Activated CD8-positive, alpha-beta T cell treated with anti-CD3 and anti-CD28 coated beads for 36 hours (primary cell): ENCODE measurements at places on chromosomes 12 and 14. TPM values are rescaled to one million over a fixed set of nuclear protein-coding genes. Genes with fewer than 3 reads are reported as not detected.
A peak's percentile ranks its signal among the peaks of the same experiment; 100 is the strongest.

DNA sequence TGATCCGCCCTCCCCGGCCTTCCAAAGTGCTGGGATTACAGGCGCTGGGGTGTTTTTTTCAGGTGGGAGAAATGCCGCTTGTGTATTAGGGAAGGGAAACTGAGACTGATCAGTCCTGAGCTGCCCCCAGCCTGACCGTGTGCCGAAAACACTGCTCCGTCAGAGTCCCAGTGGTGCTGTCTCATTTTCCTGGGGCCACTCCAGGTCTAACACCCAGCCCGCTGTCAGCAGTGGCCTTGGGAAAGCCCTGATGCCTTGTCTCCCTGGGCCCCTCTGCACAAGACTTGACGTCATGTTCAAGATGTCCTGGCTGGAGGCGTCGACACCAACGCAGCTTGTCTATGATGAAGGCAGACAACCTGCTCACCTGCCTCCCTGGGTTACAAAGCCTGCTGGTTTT is 165.9 kb downstream of the RBM19 start:
- H3K36me3 ChIP-seq = no peaks in the 10 kb centered on the region
- H3K27ac ChIP-seq = no peak overlapping the region
- no peaks in the 10 kb centered on the region for H3K27me3 ChIP-seq
- no peak overlapping the region for H3K4me3 ChIP-seq

DNA sequence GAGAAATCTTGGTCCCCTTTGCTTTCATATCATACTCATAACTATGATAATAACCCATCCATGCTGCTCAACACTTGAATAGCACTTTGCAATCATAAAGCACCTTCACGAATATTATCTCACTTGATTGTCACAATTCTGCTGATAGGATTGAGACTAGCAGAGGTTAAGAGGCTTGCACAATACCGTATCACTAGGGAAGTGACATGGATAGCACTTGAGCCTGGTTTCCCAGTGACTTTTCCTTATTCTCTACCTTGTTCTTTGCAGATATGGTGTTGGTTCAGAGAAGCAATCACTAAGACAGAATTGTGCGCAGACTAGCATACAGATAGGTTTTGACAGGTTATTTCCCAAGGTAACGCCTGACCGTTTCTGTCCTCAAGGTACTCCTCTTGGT is 186.6 kb upstream of the GZMB start:
- DNase-seq = no peak
- no peaks in the 10 kb centered on the region for H3K36me3 ChIP-seq
- no peak overlapping the region for H3K4me3 ChIP-seq
- H3K27me3 ChIP-seq = peaks cover 2% of the 10 kb centered on the region
- H3K4me1 ChIP-seq = no peaks in the 10 kb centered on the region
- no peak overlapping the region for H3K27ac ChIP-seq

- peaks cover 5% of the 10 kb centered on the region for H3K27me3 ChIP-seq
- H3K4me1 ChIP-seq = peaks cover 14% of the 10 kb centered on the region
- H3K27ac ChIP-seq = peak overlapping the region; percentile 24
- peak; percentile 93 for DNase-seq
Measured at GRCh38 chr14:90820958-90821357, 4.7 kb upstream of the TTC7B start.

DNA sequence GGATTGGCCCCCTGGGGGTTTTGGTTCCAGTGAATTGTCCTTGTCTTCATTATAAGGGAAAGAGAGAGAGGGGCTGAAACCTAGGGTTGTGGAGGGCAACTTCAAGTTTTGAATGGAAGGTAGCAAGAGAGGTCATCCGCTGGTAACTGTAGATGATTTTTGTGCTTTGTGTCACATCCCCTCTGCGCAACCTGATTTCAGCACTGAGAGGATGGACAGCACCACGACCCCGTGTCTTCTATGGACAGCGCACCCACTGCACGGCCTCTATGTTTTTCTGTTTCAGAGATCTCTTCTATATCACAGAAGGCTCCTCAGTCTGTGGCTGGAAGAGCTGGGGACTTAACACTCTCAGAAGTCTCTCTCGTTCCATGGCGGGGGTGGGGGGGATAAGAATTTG is 127.0 kb upstream of the RPH3A start:
- H3K27ac ChIP-seq = no peak overlapping the region
- no peaks in the 10 kb centered on the region for H3K4me1 ChIP-seq
- peak; percentile 43 for DNase-seq
- no peak overlapping the region for H3K4me3 ChIP-seq

The ACSM4 gene
- not detected for total RNA-seq

DNA sequence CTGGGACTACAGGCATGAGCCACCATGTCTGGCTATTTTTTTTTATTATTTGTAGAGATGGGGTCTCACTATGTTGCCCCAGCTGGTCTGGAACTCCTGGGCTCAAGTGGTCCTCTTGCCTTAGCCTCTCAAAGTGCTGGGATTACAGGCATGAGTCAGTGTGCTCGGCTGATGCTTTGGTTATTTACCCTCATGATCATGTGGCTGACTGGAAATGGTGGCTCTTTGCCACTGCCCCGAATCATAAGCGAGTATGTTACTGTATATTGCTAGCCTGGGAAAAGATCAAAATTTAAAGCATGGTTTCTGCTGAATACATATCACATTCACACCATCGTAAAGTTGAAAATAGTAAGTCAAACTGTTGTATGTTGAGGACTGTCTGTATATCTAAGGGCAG is 101.1 kb downstream of the RGS6 start:
- peaks cover 12% of the 10 kb centered on the region for H3K27me3 ChIP-seq
- no peak overlapping the region for H3K27ac ChIP-seq
- DNase-seq = no peak
- no peaks in the 10 kb centered on the region for H3K36me3 ChIP-seq
- no peaks in the 10 kb centered on the region for H3K4me1 ChIP-seq

DNA sequence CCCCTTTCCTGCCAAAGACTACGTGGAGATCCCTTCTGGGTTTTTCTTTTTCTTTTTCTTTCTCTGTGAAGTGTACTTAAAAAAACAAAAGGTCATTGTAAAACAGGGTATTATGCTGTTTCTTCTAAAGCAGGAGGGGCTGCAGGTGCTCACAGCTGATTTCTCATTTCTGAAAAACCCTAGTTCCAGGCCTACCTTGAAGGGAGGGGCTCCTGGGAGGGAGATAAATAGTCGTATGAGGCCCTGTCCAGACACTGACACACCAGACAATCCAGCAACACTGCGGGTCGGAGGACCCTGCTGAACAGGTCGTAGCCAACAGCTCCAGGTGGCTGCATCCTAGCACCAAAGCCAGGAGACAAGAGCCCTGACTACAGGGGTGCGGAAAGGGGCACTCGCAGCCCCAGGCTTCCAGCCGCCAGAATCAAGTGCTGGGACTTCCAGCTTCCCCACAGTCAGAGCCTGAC is 41.1 kb downstream of the PSMA6 start:
- H3K27ac ChIP-seq = peak overlapping the region; percentile 95
- DNase-seq = peak; percentile 41
- H3K4me3 ChIP-seq = peak overlapping the region; percentile 58
- H3K4me1 ChIP-seq = peaks cover 30% of the 10 kb centered on the region
- no peaks in the 10 kb centered on the region for H3K36me3 ChIP-seq

- DNase-seq = no peak
- no peak overlapping the region for H3K4me3 ChIP-seq
- peaks cover 11% of the 10 kb centered on the region for H3K36me3 ChIP-seq
- H3K4me1 ChIP-seq = no peaks in the 10 kb centered on the region
Measured at GRCh38 chr14:24263848-24264247, 871 bp upstream of the TGM1 start.

The ASPG gene
- not detected for total RNA-seq

- H3K27ac ChIP-seq = peak overlapping the region; percentile 99
- peak overlapping the region; percentile 98 for H3K4me3 ChIP-seq
- no peaks in the 10 kb centered on the region for H3K27me3 ChIP-seq
- H3K4me1 ChIP-seq = peaks cover 50% of the 10 kb centered on the region
Measured at GRCh38 chr14:94079891-94080620, 946 bp downstream of the DDX24 start.

DNA sequence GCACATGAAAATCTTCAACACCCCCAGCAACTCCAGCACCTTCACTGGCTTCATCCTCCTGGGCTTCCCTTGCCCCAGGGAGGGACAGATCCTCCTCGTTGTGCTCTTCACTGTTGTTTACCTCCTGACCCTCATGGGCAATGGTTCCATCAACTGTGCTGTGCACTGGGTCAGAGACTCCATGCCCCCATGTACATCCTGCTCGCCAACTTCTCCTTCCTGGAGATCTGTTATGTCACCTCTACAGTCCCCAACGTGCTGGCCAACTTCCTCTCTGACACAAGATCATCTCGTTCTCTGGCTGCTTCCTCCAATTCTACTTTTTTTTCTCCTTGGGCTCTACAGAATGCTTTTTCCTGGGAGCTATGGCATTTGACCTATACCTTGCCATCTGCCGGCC is 11.5 kb upstream of the OR11G2 start:
- H3K27ac ChIP-seq = no peak overlapping the region
- H3K4me3 ChIP-seq = no peak overlapping the region
- peaks cover 2% of the 10 kb centered on the region for H3K27me3 ChIP-seq
- H3K36me3 ChIP-seq = no peaks in the 10 kb centered on the region
- H3K4me1 ChIP-seq = no peaks in the 10 kb centered on the region

GRCh38 chr12:110279566-110280375 is 1.3 kb upstream of the ATP2A2 start:
- peaks cover 27% of the 10 kb centered on the region for H3K36me3 ChIP-seq
- H3K4me3 ChIP-seq = peak overlapping the region; percentile 77
- H3K27ac ChIP-seq = peak overlapping the region; percentile 80
- H3K4me1 ChIP-seq = peaks cover 27% of the 10 kb centered on the region
- no peak for DNase-seq
- H3K27me3 ChIP-seq = peaks cover 3% of the 10 kb centered on the region

The DPPA3 gene
- total RNA-seq = not detected

DNA sequence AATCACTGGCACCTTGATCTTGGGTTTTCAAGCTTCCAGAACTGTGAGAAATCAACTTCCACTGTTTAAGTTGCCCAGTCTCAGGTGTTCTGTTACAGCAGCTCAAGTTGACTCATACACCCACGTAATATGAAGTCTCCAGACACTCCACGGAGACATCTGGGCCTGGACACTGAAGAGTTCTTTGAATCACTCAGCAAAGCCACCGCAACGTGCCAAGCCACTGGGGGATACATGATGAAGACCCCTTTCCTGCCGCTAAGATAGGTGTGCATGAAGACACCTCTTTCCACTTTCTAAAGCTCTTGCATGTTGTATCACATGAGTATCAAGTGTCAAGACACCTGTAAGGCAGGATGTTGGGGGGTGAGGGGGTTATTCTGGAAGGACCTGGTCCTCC is 311.7 kb upstream of the RTL1 start:
- no peaks in the 10 kb centered on the region for H3K4me1 ChIP-seq
- DNase-seq = no peak
- H3K36me3 ChIP-seq = peaks cover 2% of the 10 kb centered on the region
- no peaks in the 10 kb centered on the region for H3K27me3 ChIP-seq

DNA sequence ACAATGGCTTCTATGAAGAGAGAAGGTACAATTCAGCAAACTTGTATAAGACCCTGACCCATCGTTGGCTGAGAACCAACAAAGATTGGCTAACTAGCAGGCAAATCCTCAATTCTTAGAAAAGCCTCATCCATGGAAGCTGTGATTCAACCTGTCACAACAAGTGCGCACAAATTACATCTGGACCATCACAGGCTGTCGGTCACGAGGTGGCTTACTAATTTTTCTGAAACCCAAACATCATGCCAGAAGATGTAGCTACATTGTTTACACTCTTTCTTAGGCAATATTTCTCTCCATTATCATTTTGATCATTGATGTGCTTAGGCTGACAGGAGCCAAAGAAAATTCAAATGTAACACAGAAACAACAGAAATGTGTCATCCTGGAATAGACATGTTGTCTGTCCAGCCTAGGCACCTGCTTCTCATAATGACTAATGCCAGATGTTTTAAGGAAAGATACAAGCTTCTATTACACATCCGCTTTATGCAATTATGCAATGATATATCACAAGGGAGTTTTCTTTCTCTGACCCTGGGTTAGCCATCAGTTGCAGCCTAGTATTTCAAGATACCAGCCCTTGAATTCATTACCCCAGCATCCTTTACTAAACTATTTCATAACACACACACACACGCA is 92.9 kb upstream of the DIO2 start:
- no peaks in the 10 kb centered on the region for H3K4me1 ChIP-seq
- DNase-seq = no peak
- H3K27me3 ChIP-seq = no peaks in the 10 kb centered on the region
- no peak overlapping the region for H3K27ac ChIP-seq
- no peaks in the 10 kb centered on the region for H3K36me3 ChIP-seq

GRCh38 chr12:47071241-47071852 is 8.1 kb upstream of the PCED1B start:
- H3K27ac ChIP-seq = no peak overlapping the region
- no peak overlapping the region for H3K4me3 ChIP-seq
- no peak for DNase-seq
- peaks cover 9% of the 10 kb centered on the region for H3K36me3 ChIP-seq
- peaks cover 24% of the 10 kb centered on the region for H3K4me1 ChIP-seq
- H3K27me3 ChIP-seq = no peaks in the 10 kb centered on the region

DNA sequence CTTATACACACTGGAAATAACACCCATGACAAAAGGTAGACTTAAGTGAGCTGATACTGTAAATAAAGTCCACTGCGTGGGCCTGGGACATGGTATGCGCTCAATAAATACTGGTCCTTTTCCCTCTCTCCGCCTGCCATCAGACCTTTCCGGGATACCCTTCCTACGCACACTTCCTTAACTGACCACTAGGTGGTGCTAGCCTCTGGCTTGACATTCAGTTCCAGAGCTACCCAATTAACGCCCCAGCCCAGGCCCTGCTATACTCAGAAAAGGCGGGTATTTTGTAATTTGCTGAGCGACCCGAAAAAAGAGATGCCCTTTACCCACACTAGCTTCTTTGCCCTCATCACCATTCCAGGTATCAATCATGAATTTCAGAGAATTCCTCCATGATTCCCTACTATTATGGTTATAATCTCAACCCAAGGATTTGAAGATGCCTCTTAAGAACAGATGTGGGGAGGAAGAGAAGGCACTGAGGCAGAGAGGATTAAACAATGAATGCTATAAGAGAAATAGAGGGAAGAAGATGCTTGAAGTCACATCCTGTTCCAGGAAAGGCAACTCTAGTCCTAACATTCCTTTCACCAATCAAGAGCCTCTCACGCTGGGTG is 3.9 kb upstream of the LRP1 start:
- no peaks in the 10 kb centered on the region for H3K27me3 ChIP-seq
- H3K4me3 ChIP-seq = no peak overlapping the region
- H3K36me3 ChIP-seq = peaks cover 2% of the 10 kb centered on the region

DNA sequence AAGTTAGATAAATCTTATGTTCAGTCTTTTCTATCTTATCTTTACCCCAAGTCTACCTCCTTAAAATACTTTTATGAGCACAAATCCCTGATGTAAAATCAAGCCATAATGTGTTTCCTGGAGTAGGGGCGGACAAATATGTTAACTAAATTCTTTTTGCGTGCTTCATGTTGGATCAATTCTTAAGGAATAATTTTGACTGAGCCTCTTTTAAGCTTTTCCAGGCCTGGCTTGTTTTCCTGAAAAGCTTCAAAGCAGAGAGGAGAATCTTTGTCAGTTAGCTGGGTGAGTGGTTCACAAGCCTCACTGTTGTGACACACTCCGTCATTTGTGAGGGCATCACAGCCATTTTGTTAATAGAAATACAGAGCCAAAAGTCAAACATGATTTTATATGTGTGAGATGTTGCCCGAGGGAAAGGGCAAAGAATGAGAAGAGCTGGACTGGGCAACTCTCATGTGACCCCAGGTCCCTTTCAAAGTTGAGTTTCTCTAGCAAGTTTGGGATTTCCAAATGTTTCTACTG is 468.9 kb downstream of the RGS6 start:
- H3K4me3 ChIP-seq = no peak overlapping the region
- H3K27me3 ChIP-seq = peaks cover 35% of the 10 kb centered on the region
- no peaks in the 10 kb centered on the region for H3K36me3 ChIP-seq
- H3K27ac ChIP-seq = no peak overlapping the region
- DNase-seq = no peak
- peaks cover 8% of the 10 kb centered on the region for H3K4me1 ChIP-seq

GRCh38 chr14:104878582-104878981 is 13.5 kb downstream of the CEP170B start:
- no peaks in the 10 kb centered on the region for H3K27me3 ChIP-seq
- no peak overlapping the region for H3K4me3 ChIP-seq
- no peaks in the 10 kb centered on the region for H3K4me1 ChIP-seq
- H3K36me3 ChIP-seq = no peaks in the 10 kb centered on the region

The AVPR1A gene
- total RNA-seq = not detected
